Hematopoietic multipotent progenitor cell (in vitro differentiated cells): ENCODE measurements at places on chromosomes 2 and 18.

- no peak for DNase-seq
Measured at GRCh38 chr2:180205621-180206235, 198.6 kb upstream of the CWC22 start.

GRCh38 chr18:34358923-34359322 lies 134.2 kb upstream of the NOL4 start:
- DNase-seq = no peak

DNA sequence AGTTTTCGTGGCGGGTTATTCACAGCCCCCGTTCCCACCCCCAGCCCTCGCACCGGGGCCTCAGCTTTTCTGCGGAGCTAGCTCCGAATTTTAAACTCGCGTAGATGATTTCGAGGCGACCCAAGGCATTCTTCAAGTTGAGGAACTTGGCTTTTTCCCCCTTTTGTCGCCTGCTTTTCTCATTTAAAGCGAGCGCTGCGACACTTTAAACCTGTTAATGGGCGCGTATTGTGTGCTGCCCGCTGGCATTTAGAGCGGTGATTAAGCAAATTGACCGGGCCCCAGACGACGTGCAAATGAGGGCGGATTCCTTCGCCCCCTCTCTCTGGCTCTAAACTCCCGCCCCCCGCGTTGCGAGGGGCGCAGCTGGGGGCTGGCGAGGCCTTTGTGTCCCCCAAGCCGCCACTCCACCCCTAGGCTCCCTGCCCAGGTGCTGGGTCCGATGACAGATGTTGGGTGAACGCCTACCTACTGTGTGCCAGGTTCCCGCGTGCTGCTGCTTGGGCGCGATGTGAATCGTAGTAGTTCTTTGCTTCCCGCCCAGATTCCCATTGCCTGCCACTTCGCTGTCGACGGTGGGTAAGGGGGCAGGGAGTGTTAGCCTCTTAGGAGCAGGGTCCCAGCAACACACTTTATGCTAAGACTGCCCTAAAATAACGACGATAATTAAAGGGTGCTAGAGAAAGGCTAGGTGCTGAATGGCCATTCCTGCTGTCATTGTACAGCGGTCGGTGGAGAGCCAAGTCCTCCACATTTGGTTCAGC lies 1.9 kb downstream of the TCF7L1 start:
- peak; percentile 22 for DNase-seq

- no peak for DNase-seq
Measured at GRCh38 chr18:79487183-79487800, 91.6 kb downstream of the NFATC1 start.

- DNase-seq = no peak
Measured at GRCh38 chr2:209368406-209368805, 55.4 kb upstream of the MAP2 start.

DNA sequence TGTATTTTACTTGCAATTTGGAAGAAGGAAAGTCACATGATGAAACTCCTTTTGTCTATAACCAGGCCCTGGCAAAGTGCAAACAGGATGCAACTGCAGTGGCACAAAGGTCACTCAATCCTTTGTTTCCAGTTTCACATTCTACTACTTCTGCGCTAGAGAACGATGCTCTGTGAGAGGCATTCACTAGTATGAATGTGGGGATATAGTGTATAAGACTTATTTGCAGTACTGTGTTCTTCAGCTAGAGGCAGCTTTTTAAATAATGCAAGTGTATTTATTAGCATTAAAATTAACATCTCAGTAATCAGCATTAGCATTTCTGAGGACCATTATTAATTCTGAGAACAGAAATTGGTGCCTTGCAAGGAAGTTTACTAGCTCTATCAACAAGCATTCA lies 68.9 kb downstream of the PRPF40A start:
- no peak for DNase-seq

DNA sequence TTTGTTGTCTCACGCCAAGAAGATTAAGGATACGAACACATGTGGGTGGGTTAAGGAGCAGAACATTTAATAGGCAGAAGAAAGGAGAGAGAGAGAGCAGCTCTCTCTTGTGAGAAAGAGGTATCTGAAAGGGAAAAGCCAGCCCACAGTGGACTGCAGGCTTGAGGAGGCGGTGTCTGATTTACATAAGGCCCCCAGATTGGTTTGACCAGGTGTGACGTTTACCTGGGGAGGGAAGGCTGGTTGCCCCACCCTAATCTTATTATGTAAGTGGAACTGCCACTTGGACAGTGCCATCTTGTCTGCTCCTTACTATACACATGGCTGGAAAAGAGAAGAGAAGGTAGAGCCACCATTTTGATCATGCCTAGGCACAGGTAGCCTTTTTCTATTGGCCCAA lies 189.2 kb downstream of the NCK2 start:
- no peak for DNase-seq
